ENCODE measurements at places on chromosomes 5 and 9.

- no peak for DNase-seq
These were observed 155.0 kb downstream of the TLE1 start for GRCh38 chr9:81534138-81534875.

GRCh38 chr5:140113180-140113698 lies 670 bp upstream of the PURA start:
- DNase-seq: peak; percentile 31

- DNase-seq: no peak
These were observed 121.3 kb downstream of the LHFPL2 start for GRCh38 chr5:78527054-78527859.

DNA sequence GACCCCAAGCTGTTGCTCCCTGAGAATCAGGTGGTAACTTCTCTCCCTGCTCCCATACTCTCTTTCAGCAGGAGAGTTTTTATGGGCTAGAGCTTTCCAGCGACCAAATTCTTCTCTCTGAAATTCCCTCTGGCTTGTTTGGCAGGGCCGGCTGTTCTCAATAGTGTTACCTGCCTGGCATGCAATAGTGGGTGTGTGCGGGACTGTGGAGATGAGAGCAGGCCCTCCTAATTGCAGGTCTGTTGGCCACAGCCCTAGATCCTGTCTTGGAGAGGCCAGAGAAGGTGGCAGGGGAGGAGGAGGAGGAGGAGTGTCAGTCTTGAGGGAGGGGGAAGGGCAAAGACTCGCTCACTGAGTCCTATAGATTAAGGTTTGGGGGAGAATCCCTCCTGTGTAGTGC lies 29.5 kb downstream of the AQP7 start:
- no peak for DNase-seq

DNA sequence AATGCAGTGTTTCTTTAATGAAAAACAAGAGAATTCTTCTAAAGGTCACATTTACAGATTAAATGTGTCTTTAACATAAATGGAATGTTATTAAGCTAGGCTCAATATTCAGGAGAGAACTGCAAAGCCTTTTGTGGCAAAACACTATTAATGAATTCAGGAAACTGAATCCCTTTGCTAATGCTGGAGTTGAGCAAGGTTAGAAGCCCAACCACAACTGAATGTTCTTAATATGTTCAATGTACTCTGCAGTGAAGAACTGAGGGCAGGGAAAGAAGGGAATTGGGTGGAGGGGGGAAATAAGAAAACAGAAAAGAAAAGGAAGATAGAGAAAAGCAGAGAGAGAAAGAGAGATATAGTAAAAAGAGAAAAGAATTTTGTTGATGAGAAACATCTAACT lies 276.7 kb upstream of the TMEM161B start:
- no peak for DNase-seq

DNA sequence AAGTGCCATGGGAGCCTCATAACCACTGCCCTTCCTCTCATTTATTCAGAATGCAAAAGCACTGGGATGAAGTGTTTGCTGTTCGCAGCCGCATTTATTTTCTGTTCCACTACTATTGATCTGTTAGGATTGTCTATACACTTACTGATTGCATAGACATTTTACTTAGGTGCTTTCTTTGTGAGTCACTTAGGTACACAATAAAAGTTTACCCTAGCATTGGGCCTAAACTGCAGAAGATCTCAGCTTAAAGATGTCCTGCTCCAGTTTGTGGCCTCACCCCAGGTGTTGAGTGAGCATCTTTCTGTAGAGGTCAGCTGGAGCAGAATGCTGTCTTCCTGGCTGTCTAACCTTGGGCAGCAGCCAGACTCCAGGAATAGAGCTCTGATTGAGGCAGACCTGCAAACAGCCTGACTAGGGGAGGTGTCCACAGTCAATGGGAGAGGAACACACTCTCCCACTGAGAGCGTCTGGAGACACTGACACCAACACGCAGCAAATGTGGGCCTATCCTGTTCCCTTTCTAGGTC lies 54.0 kb downstream of the GPR21 start:
- DNase-seq: no peak

- DNase-seq: no peak
These were observed 472.7 kb upstream of the CDH9 start for GRCh38 chr5:27511061-27511460.

- DNase-seq: no peak
These were observed 534 bp upstream of the SAPCD2 start for GRCh38 chr9:137070906-137071275.

DNA sequence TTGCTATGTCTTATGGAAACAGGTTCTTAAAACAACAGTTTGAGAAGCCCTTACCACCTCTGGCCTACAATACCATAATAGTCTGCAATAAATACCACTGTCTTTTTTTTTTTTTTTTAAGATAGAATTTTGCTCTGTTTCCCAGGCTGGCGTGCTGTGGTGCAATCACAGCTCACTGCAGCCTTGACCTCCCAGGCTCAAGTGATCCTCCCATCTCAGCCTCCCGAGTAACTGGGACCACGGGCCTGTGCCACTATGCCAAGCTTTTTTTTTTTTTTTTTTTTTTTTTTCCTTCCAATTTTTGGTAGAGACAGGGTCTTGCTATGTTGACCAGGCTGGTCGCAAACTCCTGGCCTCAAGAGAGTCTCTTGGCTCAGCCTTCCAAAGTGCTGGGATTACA lies 37.0 kb downstream of the AFF4 start:
- DNase-seq: no peak

- DNase-seq: no peak
These were observed 370.6 kb upstream of the PIK3R1 start for GRCh38 chr5:67844924-67845323.

GRCh38 chr5:108093186-108093585 lies 288.7 kb downstream of the FBXL17 start:
- no peak for DNase-seq

- no peak for DNase-seq
These were observed 2.7 kb downstream of the UGT3A1 start for GRCh38 chr5:35988529-35988928.

DNA sequence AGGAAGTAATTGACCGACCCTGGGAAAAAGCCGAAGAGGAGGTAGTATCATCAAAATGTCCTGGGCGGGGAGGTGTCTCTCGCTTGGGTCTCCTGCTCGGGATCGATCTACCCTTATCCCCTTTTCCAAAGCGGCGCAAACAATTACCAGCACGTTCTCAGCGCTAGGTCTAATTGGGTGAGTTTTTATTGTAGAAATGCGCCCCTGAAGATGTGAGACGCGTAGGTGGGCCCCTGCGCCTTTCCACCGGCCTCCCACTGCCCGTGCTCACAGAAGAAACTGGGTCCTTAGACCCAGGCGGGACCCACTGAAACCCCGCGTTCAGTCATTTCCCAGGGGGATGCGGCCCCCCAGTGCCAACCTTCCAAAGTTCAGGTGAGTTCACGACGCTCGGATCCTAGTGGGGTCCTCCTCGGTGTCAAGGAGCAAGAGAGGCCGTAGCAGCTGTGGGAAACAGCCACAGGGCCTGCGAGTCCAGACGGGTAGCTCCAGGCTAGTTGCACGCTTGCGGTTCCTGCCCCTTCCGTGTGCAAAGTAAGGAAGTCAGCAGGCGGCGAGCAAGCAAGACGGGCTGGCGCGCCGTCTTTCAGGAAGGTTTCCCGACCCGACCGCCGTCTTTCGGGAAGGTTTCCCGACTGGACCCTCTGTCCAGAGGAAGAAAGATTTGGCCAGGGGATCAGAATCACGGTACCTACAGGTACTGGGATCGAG lies 1.5 kb downstream of the SMIM32 start:
- no peak for DNase-seq

DNA sequence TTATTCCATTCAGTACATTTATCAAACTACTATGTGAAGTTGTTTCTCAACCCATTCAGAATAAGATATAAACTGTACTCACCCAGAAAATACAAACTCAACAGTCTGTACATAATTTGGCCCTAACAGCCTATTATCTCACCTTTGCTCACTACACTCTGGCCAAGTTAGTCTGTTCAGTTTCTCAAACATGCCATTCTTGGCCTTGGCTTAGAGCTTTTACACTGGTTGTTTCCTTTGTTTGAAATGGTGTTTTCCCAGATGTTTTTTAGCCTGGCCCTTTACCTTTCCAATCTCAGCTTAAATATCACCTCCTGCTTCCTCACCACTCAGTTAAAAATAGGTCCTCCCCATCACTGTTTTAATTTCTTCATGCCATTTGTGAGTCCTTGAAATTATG lies 13.6 kb downstream of the CDC42SE2 start:
- DNase-seq: no peak

Measured in stimulated activated CD4-positive, alpha-beta T cell treated with anti-CD3 and anti-CD28 coated beads, Interleukin-2, amount 100 ng/mL, for 24 hours (primary cell).